CD4-positive, alpha-beta T cell treated with Interleukin-1 beta for 1 hour (primary cell): ENCODE measurements at places on chromosomes 7 and 10.

- peak; percentile 11 for DNase-seq
Observed at GRCh38 chr7:141915565-141915964, 634 bp upstream of the OR9A4 start.

DNA sequence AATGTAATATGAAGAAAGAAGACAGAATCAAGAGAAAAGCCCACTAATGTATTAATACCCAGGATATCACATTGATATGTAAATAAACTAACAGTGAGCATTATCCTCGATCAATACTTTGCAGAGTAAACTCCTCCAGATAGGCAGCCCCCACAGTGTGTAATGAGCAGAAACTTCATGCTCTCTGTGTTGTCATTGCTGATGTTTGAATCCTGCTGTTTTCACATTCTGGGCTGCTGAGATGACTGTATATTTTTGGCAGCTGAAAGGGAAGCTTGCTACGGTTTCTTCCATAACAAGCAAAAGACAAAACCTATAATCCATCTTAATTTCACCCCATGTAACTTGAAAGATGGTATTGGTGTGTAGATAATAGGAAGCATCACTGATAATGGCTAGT is 15.3 kb upstream of the THSD7A start:
- DNase-seq, result no peak

DNA sequence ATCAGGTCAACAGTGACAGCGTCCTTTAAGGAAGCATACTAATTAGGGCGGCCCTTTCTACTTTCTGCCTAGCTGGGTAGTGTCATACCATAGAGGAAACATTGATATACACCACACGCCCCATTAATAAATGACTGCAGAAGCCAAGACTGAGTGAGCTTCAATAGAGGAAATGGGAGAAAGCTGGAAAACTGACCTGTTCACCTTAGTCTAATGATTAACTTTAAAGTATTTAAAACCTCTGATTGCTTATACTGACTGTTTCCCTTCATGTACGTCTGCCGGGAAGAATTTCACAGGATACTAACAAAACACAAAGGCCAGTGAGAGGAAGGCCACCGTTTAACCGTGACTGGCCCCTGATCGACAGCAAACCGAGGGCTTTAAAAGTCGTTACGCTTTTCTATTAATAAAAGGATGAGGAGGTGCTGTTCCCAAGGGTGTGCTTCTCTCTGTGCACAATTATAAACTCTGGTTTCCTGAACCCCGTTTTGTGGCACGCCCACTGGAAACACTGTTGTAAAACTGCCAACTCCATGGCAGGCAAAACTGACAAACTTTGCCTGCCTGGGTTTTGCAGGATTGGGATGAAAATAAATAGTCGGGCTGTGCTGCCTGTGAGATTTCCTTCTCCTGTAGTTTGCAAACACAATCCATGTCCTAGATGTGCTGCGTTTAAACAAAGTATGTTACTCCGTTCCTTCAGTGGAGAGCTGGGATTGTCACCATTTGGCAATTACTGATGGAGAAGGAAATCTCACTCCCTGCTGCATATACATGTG is 137.6 kb downstream of the NRP1 start:
- DNase-seq, result no peak

GRCh38 chr10:123972481-123973401 is 81.1 kb upstream of the CPXM2 start:
- no peak for DNase-seq

- no peak for DNase-seq
Observed at GRCh38 chr10:13632440-13632839, 45.7 kb downstream of the PRPF18 start.

DNA sequence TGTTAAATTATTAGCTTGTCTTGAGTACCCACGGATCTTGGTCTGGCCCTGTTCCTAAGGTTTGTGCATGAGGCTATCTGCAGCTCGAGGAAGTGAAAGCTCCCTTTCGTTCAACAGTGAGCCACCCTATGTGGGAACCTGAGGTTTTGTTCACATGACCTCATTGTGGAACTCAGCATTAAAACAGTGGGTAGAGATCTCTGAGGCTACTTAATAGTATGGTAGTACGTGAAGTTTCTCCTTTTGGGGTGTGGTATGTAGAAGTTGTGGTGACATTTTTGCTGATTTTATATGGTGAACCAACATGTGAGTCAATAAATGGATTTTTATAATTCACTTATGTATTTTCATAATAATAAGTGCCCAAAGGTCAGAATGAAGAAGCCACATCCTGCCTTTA is 252.7 kb upstream of the FERD3L start:
- no peak for DNase-seq

DNA sequence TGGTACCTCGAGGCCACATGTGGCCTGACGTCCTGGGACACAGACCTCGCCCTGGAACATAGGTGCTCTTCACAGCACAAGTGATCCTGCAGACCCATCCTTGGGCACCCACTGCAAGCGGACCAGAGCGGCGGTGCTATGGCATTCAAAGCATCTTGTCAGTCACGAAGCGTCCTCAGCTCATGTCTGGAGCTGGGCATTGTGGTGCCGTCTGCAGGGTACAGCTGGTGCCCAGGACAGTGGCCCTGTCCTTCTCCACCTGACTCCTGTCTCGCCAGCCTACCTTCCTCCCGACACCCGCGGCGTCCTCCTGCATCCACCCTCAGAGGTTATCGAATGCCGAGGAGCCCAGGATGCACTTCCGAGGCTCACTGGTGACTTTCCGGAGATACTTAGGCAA is 26.5 kb downstream of the ADGRA1 start:
- DNase-seq, result no peak
